ENCODE measurements at places on chromosomes 7 and 10.
A peak's percentile ranks its signal among the peaks of the same experiment; 100 is the strongest.

- DNase-seq, result peak; percentile 5
Measured at GRCh38 chr7:109844362-109844761, 1246.6 kb upstream of the LRRN3 start.

DNA sequence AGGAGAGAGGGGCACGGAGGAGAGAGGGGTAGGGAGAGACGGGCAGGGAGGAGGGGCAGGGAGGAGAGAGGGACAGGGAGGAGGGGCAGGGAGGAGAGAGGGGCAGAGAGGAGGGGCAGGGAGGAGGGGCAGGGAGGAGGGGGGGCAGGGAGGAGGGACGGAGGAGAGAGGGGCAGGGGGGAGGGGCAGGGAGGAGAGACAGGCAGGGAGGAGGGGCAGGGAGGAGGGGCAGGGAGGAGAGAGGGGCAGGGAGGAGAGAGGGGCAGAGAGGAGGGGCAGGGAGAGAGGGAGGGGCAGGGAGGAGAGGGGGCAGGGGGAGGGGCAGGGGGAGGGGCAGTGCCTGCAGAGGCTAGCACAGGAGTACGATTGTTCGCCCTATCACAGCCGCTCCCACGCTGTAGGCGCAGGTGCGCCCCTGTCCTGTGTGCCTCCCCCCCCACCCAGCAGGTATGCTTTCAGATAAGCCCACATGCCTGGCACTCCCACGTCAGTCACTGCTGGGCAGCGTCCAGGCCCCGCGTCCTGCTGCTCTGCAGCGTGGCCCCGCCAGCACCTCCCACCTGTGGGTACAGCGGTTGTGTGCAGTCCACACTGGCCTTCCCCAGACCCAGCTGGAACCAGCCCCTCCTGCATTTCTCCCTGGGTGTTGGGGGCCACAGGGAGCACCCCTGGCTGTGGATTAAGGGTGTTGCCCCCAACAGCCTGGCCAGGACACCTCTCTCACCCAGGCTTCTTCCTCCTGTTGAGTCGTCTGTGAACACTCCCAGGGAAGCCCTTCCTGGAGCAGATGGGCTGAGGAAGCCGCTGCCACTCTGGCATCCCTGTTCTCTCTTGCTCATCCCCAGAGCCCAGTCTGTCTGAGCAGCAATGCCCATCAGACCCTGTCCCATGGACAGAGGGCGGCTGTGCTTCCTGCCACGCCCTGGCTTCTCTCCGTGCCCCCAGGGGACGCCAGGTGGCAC lies 10.8 kb downstream of the NKX6-2 start:
- no peak for DNase-seq

GRCh38 chr7:155680864-155681263 lies 36.4 kb downstream of the RBM33 start:
- DNase-seq, result no peak

- no peak for DNase-seq
Measured at GRCh38 chr7:30214651-30215137, 69.7 kb upstream of the ZNRF2 start.

GRCh38 chr7:156906200-156906649 lies 13.2 kb upstream of the LMBR1 start:
- no peak for DNase-seq

- DNase-seq, result peak; percentile 26
Measured at GRCh38 chr7:24755541-24756407, 1.5 kb downstream of the GSDME start.

GRCh38 chr10:77197544-77197943 lies 440.1 kb downstream of the KCNMA1 start:
- no peak for DNase-seq

DNA sequence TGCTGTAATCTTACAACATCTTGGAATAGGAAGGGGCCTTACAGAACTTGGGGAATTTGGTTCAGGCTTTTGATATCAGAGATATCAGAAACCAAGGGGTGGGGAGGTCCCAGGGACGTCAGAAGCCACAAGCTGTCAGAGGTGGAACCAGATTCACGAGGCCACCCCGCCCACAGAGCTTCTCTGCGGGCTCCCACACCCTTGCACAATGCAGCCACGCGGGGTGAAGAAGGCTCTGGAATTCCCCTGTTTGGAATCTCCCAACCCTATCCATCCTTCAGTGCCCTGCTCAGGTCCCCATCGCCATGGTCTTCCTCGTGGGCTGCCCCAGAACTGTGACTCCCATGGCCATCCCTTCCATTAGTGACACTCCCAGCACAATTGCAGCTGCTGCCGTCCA lies 247.1 kb upstream of the SHH start:
- peak; percentile 7 for DNase-seq

- DNase-seq, result no peak
Measured at GRCh38 chr10:128277267-128277840, 151.1 kb upstream of the MKI67 start.

DNA sequence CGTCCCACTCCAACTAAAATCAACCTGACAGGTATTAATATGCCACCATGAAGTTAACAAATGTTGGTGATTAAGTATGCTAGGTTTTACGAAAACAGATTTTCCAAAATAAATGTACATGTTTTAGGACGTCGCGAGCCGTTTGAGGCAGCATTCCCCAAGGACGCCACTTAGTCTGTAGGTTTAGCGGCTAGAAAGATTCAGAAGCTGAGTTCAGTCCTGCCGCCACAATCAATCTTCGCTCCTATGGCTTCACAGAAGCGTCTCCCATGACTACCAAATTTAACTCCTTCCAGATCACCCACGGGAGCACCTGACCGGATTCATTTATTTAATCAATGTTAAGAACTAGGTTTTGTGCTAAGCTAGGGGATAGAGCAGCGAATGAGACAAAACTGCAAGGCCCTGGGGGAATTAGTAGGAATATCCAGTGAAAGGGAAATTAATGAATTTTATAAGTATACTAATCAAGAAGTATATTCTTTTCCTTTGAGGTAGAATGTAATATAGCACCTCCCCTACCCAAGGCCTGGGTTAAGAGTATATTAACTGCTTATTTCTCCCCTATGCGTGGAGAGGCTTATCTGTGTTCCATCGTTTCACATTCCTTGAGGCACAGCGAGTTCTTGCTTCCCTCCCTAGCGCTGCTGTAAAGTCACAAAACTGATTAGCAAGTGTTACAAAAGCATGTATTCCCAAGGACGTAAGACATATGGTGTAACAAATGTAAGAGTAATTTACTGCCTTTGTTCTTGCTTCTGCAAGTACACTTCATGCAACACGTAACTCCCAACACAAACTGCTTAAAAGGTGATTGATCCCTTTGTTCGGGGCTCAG lies 994 bp upstream of the CYP51A1 start:
- peak; percentile 29 for DNase-seq

GRCh38 chr7:8430643-8431042 lies 2.8 kb upstream of the NXPH1 start:
- DNase-seq, result no peak

DNA sequence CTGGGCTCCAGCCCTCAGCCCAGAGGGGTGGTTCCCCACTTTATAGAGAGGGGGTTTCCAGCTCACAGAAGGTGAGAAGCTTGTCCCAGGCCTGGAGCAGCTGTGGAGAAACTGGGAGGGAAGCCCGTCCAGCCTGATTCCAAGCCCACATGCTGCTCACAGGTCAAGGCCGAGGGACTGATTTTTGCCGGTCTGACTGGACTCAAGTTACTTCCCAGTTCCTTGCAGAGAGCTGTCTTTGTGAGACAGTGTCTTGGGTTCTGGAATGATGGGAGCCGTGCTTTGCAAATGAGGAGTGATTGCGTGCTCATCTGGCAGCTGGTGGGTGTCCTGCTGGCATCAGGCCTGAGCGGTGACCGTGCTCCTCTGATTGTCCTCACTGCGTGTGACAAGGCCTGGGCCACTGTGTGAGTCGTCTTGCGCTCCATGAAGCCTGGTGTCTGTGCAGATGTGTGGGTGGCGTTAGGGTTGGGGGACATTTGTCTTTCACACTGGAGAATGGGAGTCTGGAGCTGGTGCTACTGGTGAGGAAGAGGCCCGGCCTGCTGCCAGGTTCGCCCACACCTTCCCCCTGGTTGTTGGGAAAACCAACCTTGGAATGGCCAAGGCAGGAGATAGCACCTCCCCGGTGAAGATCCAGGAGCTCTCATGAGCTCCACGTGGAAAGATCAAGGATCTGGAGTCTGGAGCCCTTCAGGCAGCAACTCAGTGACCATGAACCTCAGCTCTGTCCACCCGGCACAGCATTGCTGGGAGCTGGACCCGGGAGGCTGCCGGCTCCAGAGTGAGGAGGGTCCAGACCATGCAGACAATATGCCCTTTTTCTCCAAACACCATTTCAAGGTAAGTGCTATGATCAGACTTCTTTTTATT lies 129.6 kb downstream of the SMURF1 start:
- DNase-seq, result no peak

DNA sequence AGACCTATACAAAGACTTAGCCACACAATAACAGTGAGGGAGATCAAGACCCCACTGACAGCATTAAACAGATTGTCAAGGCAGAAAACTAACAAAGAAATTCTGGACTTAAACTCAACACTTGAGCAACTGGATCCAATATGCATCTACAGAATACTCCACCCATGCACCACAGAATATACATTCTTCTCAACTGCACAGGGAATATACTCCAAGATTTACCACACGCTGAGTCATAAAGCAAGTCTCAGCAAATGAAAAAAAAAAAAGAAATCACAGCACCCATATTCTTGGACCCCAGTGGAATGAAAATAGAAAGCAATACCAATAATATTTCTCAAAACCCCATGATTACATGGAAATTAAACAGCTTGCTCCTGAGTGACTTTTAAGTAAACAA lies 680.2 kb downstream of the PCDH15 start:
- no peak for DNase-seq

- DNase-seq, result peak; percentile 57
Measured at GRCh38 chr7:4745971-4746919, 29.2 kb upstream of the AP5Z1 start.

DNA sequence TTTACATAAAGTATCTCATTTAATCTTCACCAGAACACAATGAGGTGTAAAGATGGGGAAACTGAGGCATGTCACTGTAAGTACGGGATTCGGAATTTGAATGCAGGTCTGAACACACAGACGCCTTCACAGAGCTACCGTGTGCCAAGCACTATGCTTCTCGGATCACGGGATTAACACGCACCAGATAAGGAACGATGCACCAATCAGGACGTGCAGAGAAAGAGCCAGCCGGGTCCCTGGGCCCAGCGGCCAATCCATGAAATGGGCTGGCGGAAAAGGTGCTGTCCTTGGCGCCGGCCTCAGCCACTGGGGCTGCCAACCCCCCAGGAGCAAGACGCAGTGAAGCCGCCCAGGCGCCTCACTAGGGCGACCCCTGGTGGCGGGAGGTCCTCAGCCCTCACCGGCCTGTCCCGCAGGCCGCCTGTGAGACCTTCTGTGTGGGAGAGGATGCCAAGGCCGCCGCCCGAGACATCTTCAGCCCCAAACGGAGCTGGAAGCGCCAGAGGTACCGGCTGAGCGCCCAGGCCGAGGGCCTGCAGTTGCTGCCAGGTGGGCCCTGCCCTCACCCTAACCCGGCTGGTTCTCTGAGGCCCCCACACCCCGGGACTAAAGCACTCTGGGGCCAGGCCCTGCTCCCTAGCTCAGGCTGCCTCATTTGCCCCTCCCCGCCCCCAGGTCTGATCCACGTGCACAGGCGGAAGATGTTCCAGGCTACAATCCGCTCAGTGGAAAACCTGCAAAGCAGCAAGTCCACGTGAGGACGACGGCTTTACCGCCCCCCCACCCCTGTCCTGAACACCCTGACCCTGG lies 15.6 kb downstream of the ATG9B start:
- peak; percentile 83 for DNase-seq

- no peak for DNase-seq
Measured at GRCh38 chr7:39614299-39614698, 9.1 kb upstream of the RALA start.

DNA sequence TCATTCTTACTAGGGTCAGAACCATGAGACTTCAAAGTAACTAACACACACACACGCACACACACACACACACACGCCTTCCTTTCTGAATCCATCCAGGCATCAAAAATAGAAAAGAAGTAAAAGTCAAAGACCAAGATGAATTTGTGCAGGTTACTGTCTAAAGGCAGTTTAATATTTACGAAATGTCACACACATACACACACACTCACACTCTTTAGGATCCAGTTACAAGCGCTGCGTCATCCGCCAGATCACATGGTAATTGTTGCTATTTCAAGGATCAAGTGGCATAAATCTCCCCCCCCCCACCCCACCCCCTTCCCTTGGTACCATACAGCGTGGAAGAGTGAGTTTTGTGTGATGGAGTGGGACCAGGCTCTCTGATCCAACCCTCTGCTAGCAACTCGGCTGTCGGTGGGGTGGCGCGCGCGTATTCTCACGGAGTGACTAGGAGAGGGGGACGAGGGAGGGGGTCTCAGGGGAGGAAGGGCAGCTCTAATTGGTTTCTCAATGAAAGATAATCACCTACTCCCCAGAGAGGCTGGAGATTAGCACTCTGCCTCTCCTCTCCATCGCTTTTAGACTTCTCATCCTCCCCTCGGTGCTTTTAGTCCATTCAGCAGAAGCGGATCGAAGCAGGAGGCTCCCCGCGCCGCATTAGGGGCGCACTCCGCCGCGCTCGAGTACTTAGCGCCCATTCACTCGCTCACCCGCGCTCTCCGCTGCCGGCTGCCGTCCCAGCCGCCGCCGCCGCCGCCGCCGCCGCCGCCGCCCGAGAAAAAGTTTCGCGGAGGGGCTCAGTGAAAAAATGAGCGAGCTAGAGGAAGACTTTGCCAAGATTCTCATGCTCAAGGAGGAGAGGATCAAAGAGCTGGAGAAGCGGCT lies 83.5 kb upstream of the PRKG1 start:
- DNase-seq, result peak; percentile 5

DNA sequence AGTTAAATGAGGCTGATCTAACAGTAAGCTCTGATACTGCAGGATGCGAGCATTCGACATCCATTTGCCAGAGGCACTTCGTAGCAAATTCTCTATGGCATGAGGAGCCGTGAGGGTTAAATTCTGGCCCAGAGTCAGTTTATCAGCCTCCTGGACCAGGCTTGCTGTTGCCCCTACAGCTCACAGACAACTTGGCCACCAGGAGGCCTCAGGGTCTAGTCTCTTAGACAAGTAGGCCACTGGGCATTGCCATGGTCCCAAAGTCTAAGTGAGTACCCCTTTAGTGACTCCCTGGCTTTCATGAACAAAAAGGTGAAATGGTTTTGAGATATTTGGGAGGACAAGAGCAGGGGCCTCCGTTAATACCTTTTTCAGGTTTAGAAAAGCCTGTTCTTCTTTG lies 178.0 kb upstream of the MBL2 start:
- no peak for DNase-seq

GRCh38 chr10:132098539-132099388 lies 33.0 kb downstream of the JAKMIP3 start:
- no peak for DNase-seq

- DNase-seq, result peak; percentile 8
Measured at GRCh38 chr7:42914009-42914408, 2.1 kb upstream of the C7orf25 start.

DNA sequence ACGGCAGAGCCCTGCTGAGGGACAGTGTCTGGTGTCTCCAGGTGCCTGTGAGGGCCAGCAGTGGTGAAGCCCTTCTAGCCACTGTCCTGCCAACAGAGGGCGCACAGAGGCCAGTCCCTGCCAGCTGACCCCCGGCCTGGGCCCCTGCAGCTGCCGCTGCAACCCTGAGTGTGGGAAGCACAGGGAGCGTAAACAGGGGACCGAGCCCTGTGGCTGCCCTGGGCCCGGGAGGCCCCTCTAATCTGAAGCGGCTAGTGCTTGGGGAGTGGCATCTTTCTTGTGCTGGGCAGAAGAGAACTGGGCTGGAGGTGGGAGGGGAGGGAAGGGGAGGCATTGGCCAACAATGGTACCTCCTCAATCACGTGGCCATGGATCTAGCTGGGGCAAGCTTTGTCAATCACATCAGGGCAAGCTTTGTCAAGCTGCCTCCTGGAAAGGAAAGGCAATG lies 34.6 kb downstream of the TRIM8 start:
- DNase-seq, result peak; percentile 42

- DNase-seq, result no peak
Measured at GRCh38 chr10:125154529-125154928, 5.8 kb downstream of the CTBP2 start.
